ENCODE measurements at places on chromosomes 6 and 20.

GRCh38 chr20:16246870-16247269, 326.4 kb downstream of the KIF16B start:
- DNase-seq: no peak

GRCh38 chr6:32857156-32857891, 3.3 kb downstream of the PSMB9 start:
- DNase-seq: no peak

DNA sequence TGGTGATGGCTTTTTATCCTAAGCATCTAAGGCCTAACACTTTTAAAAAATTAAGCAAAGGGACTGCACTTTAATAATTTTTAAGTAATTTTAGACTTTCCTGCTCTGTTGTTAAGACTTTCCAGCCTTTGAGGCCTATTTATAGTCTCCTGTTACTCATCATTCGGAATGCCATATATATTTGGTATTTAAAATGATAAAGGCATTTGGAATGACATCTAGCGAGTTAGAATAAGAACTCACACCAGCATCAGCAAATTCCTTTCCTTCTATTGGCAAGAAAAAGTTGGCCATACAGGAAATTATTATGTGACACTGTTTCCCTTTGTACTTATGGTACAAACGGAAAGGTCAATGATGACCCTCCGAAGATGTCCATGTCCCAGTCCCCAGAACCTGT, 88.1 kb upstream of the STMND1 start:
- DNase-seq: peak; percentile 91

DNA sequence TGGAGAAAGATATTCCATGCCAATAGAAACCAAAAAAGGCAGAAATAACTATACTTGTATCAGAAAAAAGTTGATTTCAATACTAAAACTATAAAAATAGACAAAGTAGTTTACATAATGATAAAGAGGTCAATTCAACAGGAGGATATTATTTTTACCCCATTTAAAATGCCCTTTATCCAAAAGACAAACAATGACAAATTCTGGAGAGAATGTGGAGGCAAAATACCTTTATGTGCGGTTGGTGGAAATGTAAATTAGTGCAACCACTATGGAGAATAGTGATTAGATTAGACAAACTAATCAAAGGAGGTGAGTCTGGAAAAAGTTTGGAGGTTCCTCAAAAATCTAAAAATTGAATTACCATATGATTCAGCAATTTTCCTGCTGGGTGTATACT, 1262.3 kb downstream of the GRIK2 start:
- no peak for DNase-seq

- no peak for DNase-seq
These were observed 91.6 kb downstream of the PRND start for GRCh38 chr20:4813076-4813862.

DNA sequence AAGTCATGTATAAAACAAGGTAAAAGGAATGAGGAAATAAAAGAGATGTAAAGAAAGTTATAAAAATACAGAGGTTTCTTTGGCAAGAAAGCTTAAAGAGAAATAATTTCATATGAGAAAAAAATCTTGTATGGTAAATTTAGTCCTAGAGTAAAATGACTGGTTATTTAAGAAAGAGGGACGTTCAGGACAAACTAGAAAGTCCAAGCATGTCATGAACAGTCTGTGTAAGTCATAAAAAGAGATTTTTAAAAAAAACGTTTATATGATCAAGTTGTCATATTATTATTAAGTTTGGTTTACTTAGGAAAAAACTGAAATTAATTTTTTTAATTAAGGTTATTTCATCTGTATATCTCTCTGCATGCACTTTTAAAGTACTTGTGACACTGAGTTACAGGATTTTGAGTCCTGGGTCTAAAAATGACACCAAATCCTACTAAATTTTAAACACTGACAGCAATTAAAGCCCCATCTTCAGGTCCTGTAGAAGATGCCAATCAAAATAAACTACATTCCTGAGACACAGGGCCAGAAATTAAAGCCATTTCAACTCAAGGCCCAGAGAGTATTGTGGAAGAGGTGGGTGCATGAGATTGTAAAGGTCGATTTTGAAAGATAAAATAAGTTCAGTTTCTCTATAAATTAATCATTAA, 62.4 kb downstream of the AGPAT4 start:
- DNase-seq: no peak

DNA sequence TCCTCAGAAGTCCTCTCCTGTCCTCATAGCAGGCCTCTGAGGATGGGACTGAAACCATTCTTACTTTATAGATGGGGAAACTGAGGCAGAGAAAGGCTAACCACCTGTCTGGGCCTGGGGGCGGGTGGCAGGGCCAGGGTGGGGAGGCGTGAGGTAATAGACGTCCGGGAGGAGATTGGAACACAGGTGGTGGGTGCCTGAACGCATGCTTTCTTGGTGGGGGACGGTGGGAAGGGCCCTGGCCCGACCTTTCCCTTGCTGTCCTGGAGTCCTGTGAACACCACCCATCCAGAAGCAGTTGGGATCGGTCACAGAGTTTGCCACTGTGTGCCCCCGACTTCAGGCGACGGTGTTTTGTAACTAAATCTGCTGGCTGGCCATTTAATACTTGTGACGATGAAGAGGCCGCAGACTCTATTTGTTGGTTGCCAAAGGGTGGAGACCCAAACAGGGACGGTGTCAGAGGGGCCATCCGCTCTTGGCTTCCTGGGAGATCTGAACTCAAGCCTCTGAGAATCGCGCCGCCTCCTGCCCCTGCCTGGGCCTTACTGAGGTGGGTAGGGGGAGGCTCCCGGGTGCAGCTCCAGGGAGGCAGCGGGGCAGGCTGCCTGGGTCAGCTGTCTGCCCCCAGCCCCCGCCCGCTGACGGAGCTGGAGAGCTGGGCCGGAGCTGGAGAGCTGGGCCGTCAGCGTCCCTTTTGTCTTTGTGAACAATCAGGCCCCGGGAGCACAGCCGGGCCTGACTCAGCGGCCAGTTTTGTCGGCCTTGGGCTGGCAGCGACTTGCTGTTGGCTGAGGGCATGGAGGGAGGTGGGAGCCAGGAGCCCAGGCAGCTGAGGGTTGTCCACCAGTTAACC, 4.1 kb downstream of the RBM38 start:
- DNase-seq: peak; percentile 82

- DNase-seq: no peak
These were observed 466.5 kb upstream of the ARID1B start for GRCh38 chr6:156310701-156311100.

GRCh38 chr6:101912311-101912710, 518.8 kb downstream of the GRIK2 start:
- no peak for DNase-seq

- no peak for DNase-seq
These were observed 196.9 kb upstream of the SLC24A3 start for GRCh38 chr20:19015351-19016139.

- DNase-seq: peak; percentile 83
These were observed 133.1 kb upstream of the FOXA2 start for GRCh38 chr20:22717466-22717865.

DNA sequence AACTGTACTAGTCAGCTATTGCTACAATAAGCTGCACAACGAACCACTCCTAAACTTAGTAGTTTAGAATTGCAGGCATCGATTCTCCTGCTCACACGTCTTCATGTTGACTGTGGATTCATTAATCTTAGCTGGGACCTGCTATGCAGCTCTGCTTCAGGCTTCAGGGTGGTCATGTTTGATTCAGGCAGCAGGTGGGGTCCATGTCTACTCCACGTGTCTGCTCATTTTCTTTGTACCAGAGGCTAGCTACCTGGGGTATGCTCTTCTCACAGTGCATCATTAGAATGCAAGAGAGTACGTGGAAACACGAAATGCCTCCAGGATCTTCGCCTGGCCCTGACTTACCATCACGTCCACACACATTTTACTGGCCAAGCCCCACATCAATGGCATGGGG, 64.5 kb upstream of the RIN2 start:
- DNase-seq: no peak

- no peak for DNase-seq
These were observed 49.8 kb upstream of the ADTRP start for GRCh38 chr6:11828262-11828870.

GRCh38 chr20:62405108-62405980, 1.7 kb downstream of the CABLES2 start:
- DNase-seq: no peak

DNA sequence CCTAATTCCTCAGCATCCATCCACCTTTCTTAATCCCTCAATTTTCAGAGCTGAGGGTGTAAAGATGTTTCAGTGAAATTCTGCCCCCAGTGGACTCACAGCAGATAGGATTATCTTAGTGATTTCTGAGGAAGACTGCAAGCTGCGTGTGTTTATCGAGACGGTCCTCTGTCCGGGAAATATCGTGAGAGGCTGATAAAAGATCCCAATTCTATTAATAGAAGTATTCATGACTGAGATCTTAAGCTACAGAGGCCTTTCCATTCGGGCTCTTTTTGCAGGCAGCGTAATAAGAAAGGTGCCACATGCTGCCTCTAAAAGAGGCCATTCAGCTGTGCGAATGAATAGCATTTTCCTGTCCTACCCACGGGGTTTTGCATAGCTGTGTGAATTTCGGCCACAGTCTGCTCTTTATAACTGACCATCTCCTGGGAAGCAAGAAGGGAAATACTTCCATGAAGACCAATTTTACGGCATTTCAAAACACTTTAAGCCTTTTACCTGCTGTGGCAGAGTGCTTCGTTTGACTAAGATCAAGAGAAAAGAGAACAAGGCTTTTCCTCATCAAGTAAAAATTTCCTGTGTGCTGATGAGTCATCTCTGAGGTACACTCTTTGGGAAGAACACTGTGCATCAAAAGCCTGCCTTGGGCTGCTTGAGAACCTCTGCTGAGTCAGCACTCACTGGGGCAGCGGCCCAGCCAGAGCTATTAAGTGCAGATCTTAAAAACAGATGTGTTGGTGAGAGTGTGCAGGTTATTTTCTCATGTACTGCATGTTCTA, 208.8 kb downstream of the ARHGAP18 start:
- peak; percentile 60 for DNase-seq

GRCh38 chr6:134882426-134883038, 67.4 kb downstream of the ALDH8A1 start:
- DNase-seq: peak; percentile 87

All from kidney capillary endothelial cell (primary cell).